ENCODE measurements at places on chromosomes 1 and 21. TPM values are rescaled to one million over a fixed set of nuclear protein-coding genes. Genes with fewer than 3 reads are reported as not detected.

Gene RBM11
- total RNA-seq, result 2.6 TPM

Gene SPRR2G
- not detected for total RNA-seq

- H3K36me3 ChIP-seq, result no peaks in the 10 kb centered on the region
These were observed 63.9 kb downstream of the CD247 start for GRCh38 chr1:167454304-167454893.

DNA sequence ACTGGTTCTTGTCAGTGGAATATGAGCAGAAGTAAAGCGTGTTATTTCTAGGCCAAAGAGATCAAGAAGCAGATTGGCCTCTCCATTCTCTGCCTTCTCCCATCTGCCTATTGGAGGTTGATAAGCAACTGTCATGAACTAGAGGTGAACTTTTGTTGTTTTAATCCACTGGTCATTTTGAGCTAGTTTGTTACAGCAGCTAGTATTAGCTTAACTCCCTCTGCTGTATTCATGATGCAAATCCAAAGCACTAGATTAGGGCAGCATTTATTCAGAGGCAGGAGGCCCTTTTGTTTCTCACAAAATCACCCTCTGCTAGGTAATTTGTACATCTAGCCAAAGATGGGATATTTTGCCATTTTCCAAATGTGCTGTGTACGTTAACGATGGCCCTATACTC is 97.3 kb upstream of the DPT start:
- no peaks in the 10 kb centered on the region for H3K36me3 ChIP-seq
- H3K4me3 ChIP-seq, result no peak overlapping the region
- no peak for DNase-seq
- no peaks in the 10 kb centered on the region for H3K27me3 ChIP-seq
- no peaks in the 10 kb centered on the region for H3K4me1 ChIP-seq

DNA sequence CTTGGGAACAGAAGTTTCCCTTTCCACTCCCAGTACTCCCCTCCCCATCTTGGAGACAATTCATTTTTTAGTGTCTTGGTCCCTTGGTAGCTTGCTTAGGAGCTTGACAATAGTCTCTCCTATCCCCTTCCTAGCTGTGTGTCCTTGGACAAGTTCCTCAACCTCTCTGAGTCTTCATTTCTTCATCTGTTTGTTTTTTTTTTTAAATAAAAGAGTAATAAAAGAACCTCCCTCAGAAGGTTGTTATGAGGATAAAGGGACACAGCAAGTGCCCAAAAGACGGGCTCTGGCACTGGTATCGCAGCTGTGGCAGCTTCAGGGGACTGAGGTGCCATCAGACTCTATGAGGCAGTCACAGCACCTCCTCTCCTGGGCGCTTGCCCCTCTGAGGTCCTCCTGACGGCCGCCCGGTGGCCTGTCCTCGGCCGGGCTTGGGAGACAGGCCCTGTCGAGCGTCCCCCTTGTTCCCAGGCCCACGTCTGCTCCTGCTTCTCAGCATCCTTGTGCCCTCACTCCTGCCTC is 689.2 kb downstream of the MATN1 start:
- H3K36me3 ChIP-seq, result no peaks in the 10 kb centered on the region
- no peak overlapping the region for H3K27ac ChIP-seq
- no peak for DNase-seq
- no peak overlapping the region for H3K4me3 ChIP-seq
- peaks cover 3% of the 10 kb centered on the region for H3K4me1 ChIP-seq

- no peaks in the 10 kb centered on the region for H3K27me3 ChIP-seq
- DNase-seq, result no peak
- H3K27ac ChIP-seq, result no peak overlapping the region
- H3K36me3 ChIP-seq, result no peaks in the 10 kb centered on the region
These were observed 81.4 kb upstream of the ZNF326 start for GRCh38 chr1:89913353-89914095.

Measured in astrocyte (in vitro differentiated cells and primary cell).